ENCODE measurements at places on chromosomes 7 and 10.

DNA sequence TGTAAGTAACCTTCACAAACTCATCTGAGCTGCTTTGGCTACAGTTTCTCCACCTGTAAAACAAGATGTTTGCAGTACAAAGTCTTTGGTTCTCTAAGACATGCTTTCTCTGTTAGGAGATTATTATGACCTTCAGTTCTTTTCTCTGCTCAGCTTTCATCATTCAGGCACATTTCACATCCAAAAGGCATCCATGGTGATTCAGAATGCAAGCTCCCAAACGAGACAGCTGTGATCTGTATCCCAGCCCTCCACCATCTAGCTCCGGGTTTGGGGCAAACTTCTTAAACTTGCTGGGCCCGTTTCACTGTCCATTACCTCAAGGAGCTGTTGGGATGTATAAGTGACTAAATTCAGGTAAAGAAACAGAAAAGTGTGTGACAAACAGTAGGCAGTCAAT is 95.8 kb upstream of the COL1A2 start:
- DNase-seq = no peak

DNA sequence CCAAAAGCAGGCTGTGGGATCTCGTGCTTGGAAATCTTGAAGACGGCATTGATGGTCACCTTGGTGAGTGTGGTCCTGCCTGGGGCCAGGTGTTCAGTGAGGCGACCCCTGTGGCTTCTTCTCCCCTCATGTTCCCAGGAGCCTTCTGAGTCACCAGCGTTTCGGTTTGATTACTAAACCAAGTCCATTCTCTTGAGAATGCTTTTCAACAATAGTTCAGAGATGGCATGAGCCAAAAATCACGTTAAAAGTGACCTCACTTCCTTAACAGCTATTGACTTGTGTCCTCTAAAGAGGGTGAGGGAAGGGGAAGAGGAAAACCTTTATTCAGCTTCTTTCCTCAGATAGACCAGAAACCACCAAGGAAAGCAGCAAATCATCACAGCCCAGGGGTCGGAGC is 315.2 kb downstream of the GATA3 start:
- no peak for DNase-seq

GRCh38 chr10:65213170-65213569 is 1692.0 kb downstream of the REEP3 start:
- no peak for DNase-seq

- no peak for DNase-seq
Observed at GRCh38 chr10:86914734-86915133, 42.7 kb downstream of the MMRN2 start.

- no peak for DNase-seq
Observed at GRCh38 chr7:131690441-131690840, 134.0 kb upstream of the PODXL start.

DNA sequence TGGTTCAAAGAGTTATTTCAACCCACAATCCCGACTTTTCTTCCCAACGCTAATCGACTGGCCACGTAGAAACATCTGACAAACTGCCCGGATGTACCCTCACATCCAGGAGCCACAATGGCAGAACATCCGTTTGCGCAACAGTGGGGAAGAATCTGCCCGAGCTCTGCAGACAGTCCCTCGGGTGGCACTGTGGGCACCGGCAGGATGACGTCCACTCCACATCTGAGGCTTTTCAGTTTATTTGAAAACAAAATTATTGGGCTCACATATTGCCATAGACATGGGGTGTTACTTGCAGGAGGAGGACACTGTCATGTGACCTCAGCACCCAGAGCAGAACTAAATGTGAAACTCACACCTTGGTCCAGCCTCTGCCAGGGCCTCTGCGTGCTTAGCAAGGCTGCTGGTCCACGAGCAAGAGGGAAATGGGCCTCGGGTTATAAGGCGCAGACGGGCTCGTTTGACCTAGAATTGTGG is 84.1 kb downstream of the MKI67 start:
- no peak for DNase-seq

GRCh38 chr7:140358412-140359051 is 39.8 kb downstream of the SLC37A3 start:
- no peak for DNase-seq

DNA sequence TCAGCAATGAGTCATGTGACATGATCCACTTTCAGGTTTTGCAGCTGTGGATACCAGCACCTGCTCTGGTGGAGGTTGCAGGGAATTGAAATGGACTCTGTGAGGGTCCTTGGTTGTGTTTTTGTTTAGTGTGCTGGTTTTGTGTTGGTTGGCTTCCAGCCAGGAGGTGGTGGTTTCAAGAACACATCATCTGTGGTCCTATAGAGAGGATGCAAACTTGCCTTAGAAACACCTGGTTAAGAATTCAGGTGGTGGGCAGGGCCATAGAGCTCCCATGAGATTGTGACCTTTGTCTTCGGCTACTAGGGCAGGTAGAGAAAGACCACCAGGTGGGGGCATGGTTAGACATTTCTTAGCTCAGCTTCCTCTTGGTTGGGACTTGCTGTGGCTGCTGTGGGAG is 59.2 kb upstream of the CYP2C9 start:
- DNase-seq = no peak

- DNase-seq = no peak
Observed at GRCh38 chr10:106506526-106507283, 657.8 kb downstream of the SORCS1 start.

GRCh38 chr7:115195208-115195607 is 273.3 kb downstream of the MDFIC start:
- no peak for DNase-seq

- DNase-seq = no peak
Observed at GRCh38 chr7:131717181-131717580, 160.8 kb upstream of the PODXL start.

DNA sequence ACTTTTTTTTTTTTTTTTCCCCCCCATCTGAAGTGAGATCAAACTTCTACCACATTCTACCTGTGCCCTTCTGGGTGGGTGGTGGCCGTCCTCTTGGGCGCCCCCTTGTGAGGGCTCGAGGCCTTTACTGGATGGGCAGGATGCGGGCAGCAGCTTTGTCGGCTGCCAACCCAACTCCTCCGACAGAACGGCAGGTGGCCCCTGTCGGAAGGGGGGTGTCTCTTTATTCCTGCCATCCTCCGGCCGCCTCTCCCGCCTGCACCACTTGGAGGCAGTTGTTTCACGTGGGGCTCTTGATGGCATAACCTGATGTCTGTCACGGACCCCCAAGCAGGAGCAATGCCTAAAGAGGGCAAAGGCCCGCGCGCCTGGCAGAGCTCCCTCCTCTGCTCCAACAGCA is 31.0 kb downstream of the AMZ1 start:
- no peak for DNase-seq

DNA sequence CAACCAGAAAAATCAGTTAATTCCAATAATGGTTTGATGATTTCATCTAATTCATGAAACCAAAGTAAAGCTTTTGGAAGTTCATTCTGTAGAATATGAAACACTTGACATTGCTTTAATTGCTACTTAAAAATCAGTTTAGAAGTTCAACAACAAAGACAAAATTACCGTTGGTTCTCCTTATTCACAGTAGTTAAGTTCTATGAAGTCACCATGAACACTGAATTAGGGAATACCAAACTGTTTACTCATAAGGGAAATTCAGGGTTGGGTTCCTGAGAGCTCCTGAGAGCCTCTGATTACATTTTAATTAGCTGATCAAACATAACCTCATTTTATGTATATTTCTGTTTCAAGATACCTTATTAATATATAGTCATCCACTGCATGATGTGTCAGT is 46.2 kb downstream of the ZNF438 start:
- DNase-seq = no peak

DNA sequence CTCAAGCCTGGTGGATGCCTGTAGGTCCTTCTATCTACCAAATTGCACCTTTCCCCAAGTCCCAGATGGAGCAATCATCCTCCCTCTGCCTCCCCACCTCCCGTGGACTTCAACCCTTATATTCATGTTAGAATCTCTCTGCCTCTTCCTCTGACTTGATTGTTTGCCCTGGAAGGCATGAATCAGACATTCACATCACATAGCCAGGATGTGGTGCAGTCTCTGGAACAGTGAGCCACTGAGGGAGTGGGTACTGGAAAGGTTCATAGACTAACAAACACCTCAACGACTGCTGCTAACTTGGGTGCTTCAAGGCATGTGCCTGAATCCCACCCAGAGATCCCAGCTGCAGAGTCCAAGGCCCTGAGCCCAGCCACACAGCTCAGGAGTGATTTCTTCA is 494.0 kb downstream of the TNS3 start:
- DNase-seq = no peak

GRCh38 chr7:112566442-112567324 is 85.9 kb downstream of the LSMEM1 start:
- DNase-seq = no peak

- no peak for DNase-seq
Observed at GRCh38 chr10:113576852-113577251, 24.0 kb downstream of the HABP2 start.
